HFFc6 (cell line): ENCODE measurements at places on chromosomes 1 and 21. TPM values are rescaled to one million over a fixed set of nuclear protein-coding genes. Genes with fewer than 3 reads are reported as not detected.

The RGS8 gene
- not detected in 3 replicates for total RNA-seq

The PRKAA2 gene
- 0.05 to 0.48 TPM (median 0.38 TPM) in 3 replicates for total RNA-seq

The RCAN3 gene
- total RNA-seq: 11.0 to 14.2 TPM (median 11.9 TPM) in 3 replicates

The GJA9 gene
- total RNA-seq: not detected in 3 replicates

The DTL gene
- 10.1 to 21.7 TPM (median 20.3 TPM) in 3 replicates for total RNA-seq

The NFYC gene
- total RNA-seq: 32.5 and 42.1 TPM in 2 replicates

The LELP1 gene
- total RNA-seq: not detected in 3 replicates

The UCK2 gene
- 45.5 to 65.4 TPM (median 52.9 TPM) in 3 replicates for total RNA-seq

The SPOCD1 gene
- total RNA-seq: 35.5 and 35.6 TPM in 2 replicates

The LCE1C gene
- total RNA-seq: not detected in 2 replicates

The REN gene
- 0.21 to 0.35 TPM in 2 of 3 replicates, not detected in the other for total RNA-seq

The RGS1 gene
- total RNA-seq: not detected in 3 replicates
